ENCODE measurements at places on chromosomes 7 and 10. TPM values are rescaled to one million over a fixed set of nuclear protein-coding genes. Genes with fewer than 3 reads are reported as not detected.
A peak's percentile ranks its signal among the peaks of the same experiment; 100 is the strongest.

DHX32 gene
- total RNA-seq, result 46.4 TPM

SPDYE8 gene
- not detected for total RNA-seq

DLG5 gene
- total RNA-seq, result 8.9 TPM

GRCh38 chr10:96319754-96320474 lies 15.7 kb downstream of the DNTT start:
- no peaks in the 10 kb centered on the region for H3K4me1 ChIP-seq
- H3K36me3 ChIP-seq, result no peaks in the 10 kb centered on the region
- peaks cover 59% of the 10 kb centered on the region for H3K27me3 ChIP-seq
- H3K27ac ChIP-seq, result no peak overlapping the region

GRCh38 chr10:79046741-79047583 lies 21.8 kb upstream of the ZMIZ1 start:
- H3K27me3 ChIP-seq, result no peaks in the 10 kb centered on the region
- no peak overlapping the region for H3K27ac ChIP-seq

DNA sequence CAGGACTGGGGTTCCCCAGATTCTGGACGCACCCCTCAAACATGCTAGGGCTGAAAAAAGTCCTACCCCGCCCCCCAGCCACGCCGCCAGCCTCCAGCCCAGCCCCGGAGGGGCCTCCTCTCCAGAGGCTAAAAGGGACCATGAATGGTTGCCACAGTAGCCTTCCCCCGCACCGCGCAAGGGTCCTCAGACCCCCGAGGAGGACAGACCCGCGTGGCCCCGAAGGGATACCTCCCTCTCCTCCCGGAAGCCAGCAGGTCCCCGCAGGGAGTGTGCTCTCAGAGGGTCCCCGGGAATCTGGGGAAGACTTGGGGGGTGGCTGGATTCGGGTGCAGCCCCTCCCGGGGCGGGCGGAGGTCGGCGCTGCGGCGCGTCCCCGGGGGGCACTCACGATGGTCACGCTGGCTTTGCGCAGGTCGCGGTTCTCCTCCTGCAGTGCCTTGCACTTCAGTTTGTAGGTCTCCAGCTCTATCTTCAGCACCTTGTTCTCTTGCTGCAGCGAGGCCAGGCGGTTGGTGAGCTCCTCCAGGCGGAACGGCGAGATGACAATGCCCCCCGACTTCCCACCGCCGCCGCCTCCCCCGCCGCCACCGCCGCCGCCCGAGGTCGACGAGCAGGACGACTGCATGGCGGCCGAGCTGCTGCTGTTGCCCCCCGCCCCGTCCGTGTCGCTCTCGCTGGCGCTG lies 482 bp downstream of the CCDC6 start:
- peaks cover 58% of the 10 kb centered on the region for H3K4me1 ChIP-seq
- H3K27ac ChIP-seq, result peak overlapping the region; percentile 96

DNA sequence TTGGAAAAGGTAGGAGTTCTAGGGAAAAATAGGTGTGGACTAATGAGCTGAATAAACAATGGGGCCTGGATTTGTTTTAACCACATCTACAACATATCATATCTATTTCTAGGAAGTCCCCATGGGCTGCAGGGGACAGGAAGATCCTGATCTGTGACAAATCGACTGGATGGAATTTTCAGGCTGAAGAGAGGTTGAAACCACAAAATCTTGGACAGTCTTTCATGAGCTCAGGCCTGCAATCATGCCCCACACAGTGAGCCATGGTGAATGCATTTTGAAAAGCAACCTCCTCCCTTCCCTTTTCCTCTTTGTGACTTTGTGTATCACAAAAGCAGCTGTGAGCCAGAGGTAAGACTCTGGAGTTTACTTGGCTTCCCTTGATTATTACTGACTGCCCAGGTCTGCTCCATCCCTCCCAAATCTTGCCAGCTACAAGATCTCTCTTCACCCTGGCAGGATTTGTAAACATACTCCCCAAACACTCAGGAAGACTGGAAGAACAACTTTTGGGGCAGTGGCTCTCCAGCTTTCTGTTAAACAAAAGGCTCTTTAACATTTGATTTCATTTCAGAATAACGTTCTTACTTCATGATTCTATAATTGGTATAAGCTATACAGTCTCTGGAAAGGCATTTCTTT lies 66.4 kb downstream of the ASAH2B start:
- DNase-seq, result no peak
- H3K36me3 ChIP-seq, result no peaks in the 10 kb centered on the region
- no peaks in the 10 kb centered on the region for H3K4me1 ChIP-seq
- H3K4me3 ChIP-seq, result no peak overlapping the region
- peaks cover 5% of the 10 kb centered on the region for H3K27me3 ChIP-seq

- DNase-seq, result no peak
- no peak overlapping the region for H3K27ac ChIP-seq
- no peaks in the 10 kb centered on the region for H3K4me1 ChIP-seq
- H3K36me3 ChIP-seq, result no peaks in the 10 kb centered on the region
- H3K4me3 ChIP-seq, result no peak overlapping the region
Observed at GRCh38 chr10:52499281-52499680, 185.2 kb downstream of the DKK1 start.

DNA sequence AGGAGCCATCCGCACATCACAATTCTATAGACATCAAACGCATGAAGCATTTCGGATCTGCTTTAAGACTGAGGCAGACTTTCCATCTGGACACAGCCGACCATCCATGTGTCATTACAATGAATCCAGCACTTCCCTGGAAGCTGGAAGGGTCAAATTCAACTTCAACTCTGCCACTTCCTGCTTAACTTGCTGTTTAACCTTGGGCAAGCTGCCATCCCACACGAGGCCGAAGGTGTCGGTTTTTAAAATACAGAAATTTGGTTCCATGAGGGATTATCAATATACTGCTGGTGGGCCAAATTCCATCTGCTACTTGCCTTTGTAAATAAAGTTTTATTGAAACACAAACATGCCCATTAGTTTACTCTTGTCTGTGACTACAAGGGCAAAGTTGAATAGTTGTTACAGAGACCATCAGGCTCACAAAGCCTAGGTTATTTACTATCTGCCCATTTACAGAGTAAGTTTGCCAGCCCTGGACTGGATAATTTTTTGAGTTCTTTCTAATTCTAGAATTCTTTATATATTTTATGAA lies 134.6 kb downstream of the FAM204A start:
- no peaks in the 10 kb centered on the region for H3K4me1 ChIP-seq
- H3K27me3 ChIP-seq, result peaks cover 7% of the 10 kb centered on the region
- no peaks in the 10 kb centered on the region for H3K36me3 ChIP-seq
- no peak for DNase-seq
- H3K4me3 ChIP-seq, result no peak overlapping the region
- H3K27ac ChIP-seq, result no peak overlapping the region

DNA sequence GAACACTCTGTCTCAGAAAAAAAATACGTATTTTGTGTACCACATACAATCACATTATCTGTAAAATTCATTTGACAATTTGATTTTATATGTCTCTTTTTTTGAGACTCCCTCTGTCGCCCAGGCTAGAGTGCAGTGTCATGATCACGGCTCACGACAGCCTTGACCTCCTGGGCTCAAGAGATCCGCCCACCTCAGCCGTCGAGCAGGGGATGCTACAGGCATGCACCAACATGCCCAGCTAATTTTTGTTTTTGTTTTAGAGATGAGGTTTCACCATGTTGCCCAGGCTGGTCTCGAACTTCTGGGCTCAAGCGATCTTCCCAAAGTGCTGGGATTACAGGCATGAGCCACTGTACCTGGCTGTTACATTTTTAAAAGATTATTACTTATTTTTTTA lies 11.6 kb upstream of the BAZ1B start:
- H3K4me1 ChIP-seq, result no peaks in the 10 kb centered on the region
- no peak overlapping the region for H3K4me3 ChIP-seq
- no peak overlapping the region for H3K27ac ChIP-seq
- no peak for DNase-seq
- peaks cover 46% of the 10 kb centered on the region for H3K36me3 ChIP-seq
- H3K27me3 ChIP-seq, result no peaks in the 10 kb centered on the region

DNA sequence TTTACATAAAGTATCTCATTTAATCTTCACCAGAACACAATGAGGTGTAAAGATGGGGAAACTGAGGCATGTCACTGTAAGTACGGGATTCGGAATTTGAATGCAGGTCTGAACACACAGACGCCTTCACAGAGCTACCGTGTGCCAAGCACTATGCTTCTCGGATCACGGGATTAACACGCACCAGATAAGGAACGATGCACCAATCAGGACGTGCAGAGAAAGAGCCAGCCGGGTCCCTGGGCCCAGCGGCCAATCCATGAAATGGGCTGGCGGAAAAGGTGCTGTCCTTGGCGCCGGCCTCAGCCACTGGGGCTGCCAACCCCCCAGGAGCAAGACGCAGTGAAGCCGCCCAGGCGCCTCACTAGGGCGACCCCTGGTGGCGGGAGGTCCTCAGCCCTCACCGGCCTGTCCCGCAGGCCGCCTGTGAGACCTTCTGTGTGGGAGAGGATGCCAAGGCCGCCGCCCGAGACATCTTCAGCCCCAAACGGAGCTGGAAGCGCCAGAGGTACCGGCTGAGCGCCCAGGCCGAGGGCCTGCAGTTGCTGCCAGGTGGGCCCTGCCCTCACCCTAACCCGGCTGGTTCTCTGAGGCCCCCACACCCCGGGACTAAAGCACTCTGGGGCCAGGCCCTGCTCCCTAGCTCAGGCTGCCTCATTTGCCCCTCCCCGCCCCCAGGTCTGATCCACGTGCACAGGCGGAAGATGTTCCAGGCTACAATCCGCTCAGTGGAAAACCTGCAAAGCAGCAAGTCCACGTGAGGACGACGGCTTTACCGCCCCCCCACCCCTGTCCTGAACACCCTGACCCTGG lies 15.6 kb downstream of the ATG9B start:
- H3K27ac ChIP-seq, result peak overlapping the region; percentile 79
- peaks cover 72% of the 10 kb centered on the region for H3K4me1 ChIP-seq
- peak overlapping the region; percentile 47 for H3K4me3 ChIP-seq
- peaks cover 4% of the 10 kb centered on the region for H3K36me3 ChIP-seq
- peak; percentile 74 for DNase-seq
